Activated naive CD8-positive, alpha-beta T cell treated with anti-CD3 and anti-CD28 coated beads, Interleukin-2, amount 10 ng/mL, durations not matched to agents 7 days and 5 days (primary cell): ENCODE measurements at places on chromosomes 6 and 20.

GRCh38 chr20:19600042-19600441, 158.0 kb upstream of the RIN2 start:
- no peak for DNase-seq

DNA sequence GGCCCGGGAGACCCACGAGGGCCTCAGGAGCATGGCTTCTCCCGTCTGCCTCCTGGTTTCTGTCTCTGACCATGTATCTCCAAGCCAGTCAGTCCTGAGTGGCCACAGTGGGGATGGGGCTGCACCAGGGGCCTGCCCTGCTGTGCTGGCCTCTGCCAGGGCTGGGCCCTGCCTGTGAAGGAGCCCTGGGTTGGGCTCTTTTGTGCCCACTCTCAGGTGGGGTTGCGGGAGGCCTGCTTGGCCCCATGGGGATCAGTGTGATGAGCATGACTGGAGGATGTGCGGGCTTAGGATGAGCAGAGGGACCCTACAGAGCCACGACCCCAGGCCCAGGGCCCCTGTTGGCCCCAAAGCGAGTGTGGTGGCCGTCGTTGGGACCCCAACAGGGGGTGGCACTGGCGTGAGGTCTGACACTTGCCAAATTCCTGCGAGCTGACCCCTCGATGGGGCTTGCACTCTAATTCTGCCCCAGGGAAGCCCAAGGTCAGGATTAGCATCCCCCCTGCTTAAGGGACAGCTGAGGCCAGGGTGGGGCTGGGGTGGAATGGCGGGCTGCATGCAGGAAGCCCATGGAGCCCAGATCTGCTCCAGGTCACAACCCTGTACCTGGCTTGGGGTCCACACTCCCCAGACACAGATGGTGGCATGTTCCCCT, 90.0 kb upstream of the BHLHE23 start:
- DNase-seq: peak; percentile 19

GRCh38 chr6:15299430-15300131, 53.7 kb downstream of the JARID2 start:
- peak; percentile 66 for DNase-seq

DNA sequence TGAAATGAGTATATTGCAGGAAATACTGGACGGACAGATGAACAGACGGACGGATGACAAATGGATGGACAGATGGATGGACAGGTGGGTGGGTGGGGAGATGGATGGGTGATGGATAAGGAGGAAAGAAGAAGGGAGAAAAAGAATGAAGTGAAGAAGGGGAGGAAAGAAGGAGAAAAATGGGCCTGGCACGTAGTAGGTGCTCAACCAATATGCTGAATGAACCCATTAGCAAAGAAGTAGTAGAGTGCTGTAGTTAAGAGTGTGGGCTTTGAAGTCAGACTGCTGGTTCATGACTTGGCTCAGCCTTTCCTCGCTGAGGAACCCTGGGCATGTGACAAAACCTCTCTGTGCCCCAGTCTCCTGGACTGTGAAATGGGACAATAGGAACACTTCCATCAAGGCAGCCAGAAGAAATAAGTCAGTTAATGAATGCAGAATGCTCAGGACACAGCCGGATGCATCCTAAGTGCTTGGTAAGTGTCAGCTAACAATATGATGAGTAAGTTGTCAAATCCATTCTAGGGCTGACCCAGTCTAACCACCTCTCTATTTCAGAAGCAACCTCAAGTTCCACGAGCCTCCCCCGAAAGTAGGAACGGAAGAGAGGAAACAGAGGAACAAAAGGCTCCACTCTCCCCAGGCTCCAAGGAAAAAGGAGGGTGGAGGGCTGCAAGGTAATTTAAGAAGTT, 37.9 kb downstream of the PREX1 start:
- no peak for DNase-seq

GRCh38 chr6:134734312-134734869, 215.5 kb downstream of the ALDH8A1 start:
- no peak for DNase-seq

- DNase-seq: no peak
Observed at GRCh38 chr6:33317419-33317668, 200 bp downstream of the ZBTB22 start.

GRCh38 chr6:160714731-160715316, 12.8 kb downstream of the PLG start:
- DNase-seq: no peak

- no peak for DNase-seq
Observed at GRCh38 chr6:131436358-131436757, 136.7 kb upstream of the ARG1 start.

GRCh38 chr6:1103945-1104623, 207.8 kb upstream of the FOXQ1 start:
- no peak for DNase-seq

DNA sequence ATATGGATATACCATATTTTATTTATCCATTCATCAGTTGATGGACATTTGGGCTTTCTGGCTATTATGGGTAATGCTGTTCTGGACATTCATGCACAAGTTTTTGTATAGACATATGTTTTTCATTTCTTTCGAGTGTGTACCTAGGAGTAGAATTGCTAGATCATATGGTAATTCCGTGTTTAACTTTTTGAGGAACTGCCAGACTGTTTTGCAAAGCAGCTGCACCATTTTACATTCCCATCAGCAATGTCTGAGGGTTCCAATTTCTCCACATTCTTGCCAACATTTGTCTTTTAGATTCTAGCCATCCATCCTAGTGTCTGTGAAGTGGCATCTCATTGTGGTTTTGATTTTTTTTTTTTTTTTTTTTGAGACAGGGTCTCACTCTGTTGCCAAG, 20.8 kb downstream of the SRC start:
- DNase-seq: no peak

DNA sequence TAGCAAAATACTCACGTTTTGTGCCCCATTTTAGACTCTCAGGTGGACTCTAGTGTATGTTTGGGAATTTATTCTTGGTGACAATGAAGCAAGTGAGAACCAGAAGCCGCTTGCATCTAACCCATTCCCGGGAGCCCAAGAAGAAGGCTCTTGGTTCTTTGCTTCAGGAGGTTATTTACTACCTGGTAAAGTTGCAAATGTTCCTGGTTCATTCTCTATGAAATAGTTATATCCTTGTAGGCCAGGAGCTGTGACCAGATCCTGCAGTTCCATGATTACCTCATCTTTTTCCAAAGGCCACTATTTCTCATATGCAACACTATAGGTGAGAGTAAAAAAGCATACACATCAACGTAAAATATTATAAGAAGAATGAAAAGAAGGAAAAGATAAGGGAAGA, 60.9 kb upstream of the FABP7 start:
- no peak for DNase-seq

- DNase-seq: peak; percentile 64
Observed at GRCh38 chr6:131807644-131808459, at the start of gene ENPP1. TSS of gene ENPP1 (plus strand) at chr6:131808020. CDS start at chr6:131808036, 16 bp downstream.

DNA sequence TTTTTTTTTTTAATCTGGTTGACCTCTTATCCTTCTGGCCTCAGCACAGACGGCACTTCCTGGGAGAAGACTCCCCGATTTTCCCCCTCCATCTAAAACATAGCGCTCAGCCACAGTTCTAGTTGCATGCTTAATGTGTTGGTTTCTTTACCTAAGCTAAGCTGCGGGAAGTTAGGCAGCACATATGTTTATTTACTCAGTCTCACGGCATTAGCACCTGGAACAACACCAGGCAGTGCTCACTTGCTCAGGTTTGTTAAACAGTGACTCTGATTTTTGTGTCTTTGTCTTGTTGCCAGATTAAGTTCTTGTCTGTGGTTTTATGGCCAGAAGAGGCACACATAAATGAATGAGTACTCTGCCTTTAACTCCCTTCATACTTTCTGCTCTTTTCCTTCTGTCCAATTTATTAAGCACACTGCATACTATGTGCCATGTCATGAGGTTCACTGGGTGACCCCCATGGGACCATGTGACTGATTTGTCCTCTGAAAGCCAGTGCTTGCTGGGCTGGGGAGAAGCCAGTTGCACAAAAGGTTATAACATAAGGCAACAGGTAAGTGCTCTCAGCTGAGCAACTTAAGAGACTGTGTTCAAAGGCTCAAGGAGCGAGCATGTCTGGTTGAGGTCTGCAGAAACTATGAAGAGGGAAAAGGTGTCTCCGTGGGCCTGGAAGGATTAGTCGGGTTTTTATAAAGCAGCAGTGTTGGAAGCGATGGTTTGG, 93.6 kb downstream of the RPP40 start:
- DNase-seq: no peak

DNA sequence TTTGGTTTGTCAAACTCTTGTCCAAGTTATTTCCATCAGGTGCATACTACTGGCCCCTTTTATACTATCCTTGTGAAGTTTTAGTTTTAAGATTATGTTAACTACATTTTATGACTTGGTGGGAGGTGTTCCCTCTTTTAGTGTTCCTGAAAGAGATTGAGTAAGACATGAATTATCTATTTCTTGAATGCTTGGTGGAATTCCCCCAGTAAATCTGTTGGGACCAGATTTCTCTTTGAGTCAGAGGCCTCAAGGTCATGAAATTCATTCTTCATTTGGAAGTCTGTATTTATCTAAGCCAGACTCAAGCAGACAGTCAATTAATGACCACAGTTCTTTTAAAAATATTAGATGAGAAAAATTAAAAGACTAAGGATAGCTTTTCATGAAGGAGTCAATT, 81.3 kb downstream of the MOXD1 start:
- no peak for DNase-seq

DNA sequence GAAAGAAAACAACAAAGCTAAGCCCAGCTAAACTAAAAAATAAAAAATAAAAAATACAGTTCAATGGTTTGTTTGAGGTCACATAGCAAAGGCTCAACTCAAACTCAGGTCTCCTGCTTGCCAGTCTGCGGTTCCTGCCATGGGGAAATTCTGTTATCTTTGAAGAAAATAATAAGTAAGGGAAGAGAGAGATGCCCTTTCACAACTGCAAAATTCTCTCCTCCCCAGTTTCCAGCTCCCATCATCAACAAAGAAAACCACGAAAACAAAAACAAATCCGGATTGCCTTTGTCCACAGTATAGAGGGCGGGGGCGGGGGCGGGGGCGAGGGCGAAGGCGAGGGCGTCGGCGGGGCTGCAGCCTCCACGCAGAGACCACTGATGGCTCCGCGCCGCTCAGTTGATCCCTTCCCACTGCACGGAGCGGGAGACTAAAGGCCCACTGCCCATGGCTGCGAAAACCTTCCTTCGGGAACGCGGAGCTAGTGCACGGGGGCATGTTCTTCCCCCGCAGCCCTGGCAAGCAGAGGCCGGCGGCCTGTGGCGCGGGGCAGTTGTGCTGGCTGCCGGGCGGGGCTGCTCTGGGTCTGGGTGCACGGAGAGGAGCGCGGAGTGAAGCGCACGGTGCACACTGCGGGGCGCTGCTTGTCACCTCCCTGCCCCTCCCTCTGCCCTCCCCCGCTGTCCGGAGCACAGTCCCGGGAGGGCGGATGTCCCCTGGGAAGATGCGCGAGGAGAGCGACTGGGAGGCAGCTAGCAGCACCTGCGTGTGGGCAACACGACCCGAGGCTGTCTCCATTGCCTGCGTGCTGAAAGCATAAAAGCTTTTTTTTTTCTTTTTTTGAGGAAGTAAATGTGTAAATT, 54.1 kb upstream of the TPD52L1 start:
- peak; percentile 45 for DNase-seq

- DNase-seq: no peak
Observed at GRCh38 chr6:113995634-113996033, 24.7 kb upstream of the HDAC2 start.

GRCh38 chr20:56897318-56897957, 268.3 kb downstream of the TFAP2C start:
- DNase-seq: no peak
